Stimulated activated CD8-positive, alpha-beta memory T cell treated with anti-CD3 and anti-CD28 coated beads, Interleukin-4, amount 100 ng/mL, for 1 hour (primary cell): ENCODE measurements at places on chromosomes 2 and 18.

GRCh38 chr18:21496277-21496835 lies 104.1 kb downstream of the ESCO1 start:
- no peak for DNase-seq

GRCh38 chr2:98550165-98550564 lies 58.1 kb downstream of the COA5 start:
- DNase-seq = no peak

DNA sequence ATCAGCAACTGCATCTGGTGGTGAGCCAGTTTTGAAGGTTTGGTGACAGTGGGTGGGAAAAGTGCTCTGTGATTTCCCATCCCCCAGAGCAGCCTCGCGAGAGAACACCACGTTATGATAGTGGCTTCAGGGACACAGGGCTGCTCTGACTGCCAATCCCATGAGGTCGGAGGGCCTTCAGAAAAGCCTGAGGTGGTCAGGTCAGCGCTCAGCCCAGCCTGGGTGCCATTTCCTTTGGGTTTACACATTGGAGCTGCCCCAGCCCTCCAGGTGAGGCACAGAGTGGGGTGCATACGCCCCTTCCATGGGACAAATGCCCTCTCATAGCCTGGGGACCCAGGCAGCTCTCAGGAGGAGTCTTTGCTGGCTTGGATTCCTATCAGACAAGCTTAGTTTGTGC lies 126.8 kb downstream of the KCTD1 start:
- DNase-seq = no peak

- DNase-seq = no peak
Observed at GRCh38 chr18:3604498-3605408, 154.8 kb downstream of the TGIF1 start.
